Activated T-cell treated with anti-CD3 and anti-CD28 coated beads for 1 hour (primary cell): ENCODE measurements at places on chromosomes 7 and 10.

- DNase-seq, result no peak
Observed at GRCh38 chr7:132575419-132575981, 770 bp downstream of the PLXNA4 start.

DNA sequence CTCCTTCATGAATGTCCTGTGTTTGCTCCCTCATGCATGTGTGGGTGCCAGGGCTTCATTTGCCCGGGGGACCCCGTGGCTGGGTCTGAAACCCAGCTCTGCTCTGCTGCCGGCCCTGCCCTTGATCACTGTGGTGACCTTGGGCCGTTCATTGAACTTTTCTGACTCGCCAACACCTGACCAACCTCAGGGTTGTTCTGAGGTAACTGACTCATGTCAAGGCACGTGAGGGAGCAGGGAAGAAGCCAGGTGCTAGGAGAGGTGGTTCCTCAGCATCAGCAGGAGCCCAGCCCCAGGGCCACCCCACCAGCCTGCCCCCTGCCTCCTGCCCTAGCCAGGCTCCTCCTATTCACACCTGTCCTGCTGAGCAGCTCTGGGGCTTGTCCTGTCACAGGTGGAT, 47.9 kb downstream of the TBATA start:
- DNase-seq, result no peak

GRCh38 chr10:83625831-83626360, 513.4 kb upstream of the GHITM start:
- no peak for DNase-seq

DNA sequence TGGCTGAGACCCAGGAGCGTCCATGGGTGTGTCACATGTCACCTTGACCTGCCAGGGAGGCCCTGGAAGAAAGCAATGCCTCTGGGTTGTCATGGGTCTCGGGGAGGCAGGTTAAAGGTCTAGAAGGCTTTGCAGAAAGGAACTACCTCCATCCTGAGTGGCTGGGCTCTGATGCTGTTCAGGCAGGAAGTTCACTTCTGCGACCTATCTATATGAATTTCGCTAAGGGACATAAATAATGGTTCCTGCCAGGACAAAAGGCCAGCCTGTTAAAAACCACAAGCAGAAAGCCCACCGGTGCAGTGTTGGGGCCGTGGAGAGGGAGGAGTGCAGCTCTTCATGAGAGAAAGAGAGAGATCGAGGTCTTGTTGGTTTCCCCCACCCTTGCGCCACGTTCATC, 182.9 kb downstream of the PTPN20 start:
- no peak for DNase-seq

DNA sequence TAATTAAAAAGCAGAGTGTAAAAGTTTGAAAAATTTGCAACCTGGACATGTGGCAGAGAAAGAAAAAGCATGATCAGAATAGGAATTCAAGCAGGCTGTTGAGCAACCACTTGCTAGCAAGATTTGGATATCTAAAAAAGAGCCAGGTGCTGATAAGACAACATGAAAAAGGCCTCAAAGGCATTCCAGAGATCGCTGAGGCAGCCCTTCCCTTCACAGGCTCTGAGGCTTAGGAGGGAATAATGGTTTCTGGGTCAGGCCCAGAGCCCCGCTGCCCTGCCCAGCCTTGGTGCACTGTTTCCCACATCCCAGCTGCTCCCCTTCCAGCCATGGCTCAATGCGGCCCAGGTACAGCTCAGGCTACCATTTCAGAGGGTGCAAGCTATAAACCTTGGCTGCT, 64.1 kb upstream of the EEPD1 start:
- DNase-seq, result no peak

DNA sequence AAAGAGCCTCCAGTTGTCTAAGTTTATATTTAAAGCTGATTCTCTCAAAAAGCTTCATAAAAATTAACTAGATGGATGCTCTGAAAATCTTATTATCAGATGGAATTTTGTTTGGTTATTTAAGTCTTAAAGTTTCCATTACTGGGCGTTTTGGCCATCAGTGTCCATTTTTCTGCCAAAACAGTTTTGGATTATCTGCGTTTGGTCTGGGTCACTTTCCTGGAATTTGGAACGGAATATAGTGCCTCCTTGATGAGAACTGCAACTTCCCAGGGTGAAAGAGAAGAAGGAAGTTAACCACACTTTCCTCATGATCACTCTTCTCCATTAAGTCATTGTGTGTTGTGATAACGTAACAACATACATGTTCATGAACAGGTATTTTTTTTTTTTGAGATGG, 764.9 kb upstream of the AUTS2 start:
- no peak for DNase-seq

DNA sequence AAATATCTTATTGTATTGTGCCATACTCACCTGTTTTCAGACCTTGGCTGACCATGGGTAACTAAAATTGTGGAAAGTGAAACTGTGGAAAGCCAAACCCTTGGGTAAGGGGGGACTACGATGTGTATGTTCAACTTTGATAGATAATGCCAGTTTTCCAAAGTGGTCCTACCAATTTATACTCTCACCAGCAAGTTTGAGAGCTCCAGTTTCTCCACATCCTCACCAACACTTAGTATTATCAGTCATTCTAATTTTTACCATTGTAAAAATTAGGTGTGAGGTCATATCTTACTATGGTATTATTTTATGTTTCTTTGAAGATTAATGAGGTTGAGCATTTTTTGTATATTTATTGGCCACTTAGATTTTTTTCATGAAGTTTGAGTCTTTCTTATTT, 346.9 kb upstream of the PODXL start:
- no peak for DNase-seq

DNA sequence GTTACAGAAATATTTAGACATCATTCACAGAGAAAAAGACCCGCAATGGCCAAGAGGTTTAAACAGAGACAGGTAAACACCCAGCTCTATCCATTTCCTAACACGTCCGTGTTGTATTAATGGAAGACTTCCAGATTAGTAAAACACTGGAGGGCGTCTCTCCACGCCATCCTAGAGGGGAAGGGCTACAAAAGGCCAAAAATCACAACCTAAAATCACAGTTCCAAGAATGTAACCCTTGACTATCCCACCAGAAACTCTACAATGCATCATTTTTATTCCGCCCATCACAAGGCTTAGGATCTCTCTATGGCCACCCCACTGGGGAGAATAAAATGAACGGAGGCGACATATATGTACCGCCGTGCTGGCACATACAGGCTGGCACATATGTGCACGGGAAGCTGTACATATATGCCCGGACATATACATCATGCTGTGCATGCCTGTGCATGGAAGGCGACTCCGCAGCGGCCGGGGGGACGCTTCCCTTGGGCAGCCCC, 734 bp downstream of the PCLO start:
- no peak for DNase-seq

- DNase-seq, result no peak
Observed at GRCh38 chr7:151776446-151776845, 100.5 kb downstream of the PRKAG2 start.

- DNase-seq, result no peak
Observed at GRCh38 chr7:129361771-129362170, 72.5 kb upstream of the STRIP2 start.

DNA sequence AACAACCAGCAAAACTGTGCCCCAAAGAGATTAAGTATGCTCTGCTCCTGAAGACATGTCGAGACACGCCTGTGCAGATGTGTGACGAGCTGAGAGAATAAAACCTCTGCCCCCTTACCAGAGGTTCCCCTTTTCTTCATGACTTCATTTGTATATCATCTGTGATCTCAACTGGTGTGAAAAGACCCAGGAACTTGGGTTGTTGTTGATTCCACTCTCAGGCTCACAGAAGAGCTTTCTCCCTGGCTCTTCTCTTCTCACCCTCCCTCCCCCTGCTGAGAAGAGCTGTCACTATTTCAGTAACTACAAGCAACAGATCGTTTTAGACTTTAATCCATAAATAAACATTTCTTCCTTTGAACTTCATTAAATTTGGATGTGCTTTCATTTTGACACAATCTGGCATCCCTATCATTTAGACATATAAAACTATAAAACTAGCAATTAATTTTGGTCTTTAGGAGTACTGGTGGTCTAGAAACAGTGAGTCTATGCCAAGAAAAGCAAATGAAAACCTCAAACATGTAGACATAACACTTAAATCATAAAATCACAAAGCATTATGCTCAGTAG, 179.3 kb upstream of the FZD8 start:
- no peak for DNase-seq

DNA sequence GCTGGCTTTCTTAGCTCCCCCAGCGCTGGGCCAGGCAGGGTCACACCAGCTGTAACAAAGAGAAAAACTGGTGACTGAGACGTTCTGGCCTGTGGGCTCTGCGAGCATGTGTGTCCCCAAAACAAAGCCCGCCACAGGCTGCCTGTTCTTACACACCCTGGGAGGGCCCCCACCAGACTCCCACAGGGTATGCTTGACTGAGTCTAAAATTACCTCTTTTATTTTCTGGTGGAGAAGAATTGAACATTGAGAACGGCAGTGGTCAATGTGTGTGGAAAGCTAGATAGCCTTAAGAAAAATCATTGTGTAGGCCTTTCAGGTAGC, 808 bp downstream of the C10orf71 start:
- DNase-seq, result no peak

- DNase-seq, result no peak
Observed at GRCh38 chr7:70700055-70700940, 431.6 kb upstream of the GALNT17 start.

- no peak for DNase-seq
Observed at GRCh38 chr7:91636129-91636724, 244.3 kb downstream of the MTERF1 start.

DNA sequence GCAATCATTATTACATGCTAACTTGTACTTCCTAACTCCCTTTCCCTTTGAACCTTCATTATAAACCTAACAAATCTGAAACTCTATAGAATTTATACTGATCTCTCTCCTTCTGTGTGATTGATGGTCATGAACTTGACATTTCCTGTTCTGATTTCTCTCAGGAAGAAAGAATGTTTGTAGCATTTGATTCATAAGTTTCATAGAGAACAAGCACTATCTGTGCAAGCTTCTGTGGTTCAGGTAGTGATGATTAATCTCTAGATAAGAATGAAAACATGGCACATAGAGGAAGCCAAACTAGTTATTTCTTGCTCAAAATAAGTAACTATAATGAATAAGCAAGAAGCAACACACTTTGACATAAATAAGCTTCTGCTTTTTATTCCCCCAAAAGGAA, 34.2 kb downstream of the TFPI2 start:
- DNase-seq, result no peak

DNA sequence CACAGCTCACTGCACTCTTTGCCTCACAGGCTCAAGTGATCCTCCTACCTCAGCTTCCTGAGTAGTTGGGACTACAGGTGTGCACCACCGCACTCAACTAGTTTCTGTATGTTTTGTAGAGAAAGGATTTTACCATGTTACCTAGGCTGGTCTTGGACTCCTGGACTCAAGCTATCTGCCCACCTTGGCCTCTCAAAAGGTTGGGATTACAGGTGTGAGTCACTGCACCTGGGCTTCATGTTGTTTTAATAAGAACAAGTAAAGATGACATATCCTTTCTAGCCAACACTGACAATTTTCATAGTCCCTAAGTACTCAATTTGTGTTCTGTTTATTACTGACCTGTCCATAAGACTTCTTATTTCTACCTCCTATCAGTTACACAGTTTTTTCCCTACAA, 16.8 kb downstream of the SEMA3C start:
- no peak for DNase-seq

- no peak for DNase-seq
Observed at GRCh38 chr7:144866189-144866588, 30.3 kb upstream of the TPK1 start.

- DNase-seq, result no peak
Observed at GRCh38 chr7:44824894-44825526, 22.9 kb downstream of the H2AZ2 start.

GRCh38 chr10:76961841-76962240, 675.8 kb downstream of the KCNMA1 start:
- no peak for DNase-seq

- DNase-seq, result no peak
Observed at GRCh38 chr10:63591600-63592379, 70.6 kb downstream of the REEP3 start.

- DNase-seq, result no peak
Observed at GRCh38 chr10:9437131-9437530, 1382.6 kb downstream of the GATA3 start.

- DNase-seq, result no peak
Observed at GRCh38 chr10:101225846-101226421, 3.3 kb downstream of the LBX1 start.

GRCh38 chr10:3043512-3044368, 23.6 kb upstream of the PFKP start:
- DNase-seq, result peak; percentile 16

- no peak for DNase-seq
Observed at GRCh38 chr7:38798552-38799267, 110.3 kb downstream of the VPS41 start.

- DNase-seq, result no peak
Observed at GRCh38 chr7:48168159-48168558, 3.1 kb upstream of the ABCA13 start.
